Left lung (tissue), 14 donors: ENCODE measurements at places on chromosomes 5 and 9. TPM values are rescaled to one million over a fixed set of nuclear protein-coding genes. Genes with fewer than 3 reads are reported as not detected.

ZFAND5 gene
- polyA plus RNA-seq, result 168 TPM

ASS1 gene
- 30.7 TPM for polyA plus RNA-seq

PCSK1 gene
- polyA plus RNA-seq, result 0.26 TPM

TNFSF15 gene
- 9.0 TPM for polyA plus RNA-seq

ANKRD18B gene
- polyA plus RNA-seq, result 0.51 TPM

PDE6A gene
- 0.14 TPM for polyA plus RNA-seq

CCDC69 gene
- 10.6 TPM for polyA plus RNA-seq

ARID3C gene
- 0.15 TPM for polyA plus RNA-seq

LRRC19 gene
- 0.33 TPM for polyA plus RNA-seq

ZCCHC9 gene
- 43.1 TPM for polyA plus RNA-seq

AQP3 gene
- polyA plus RNA-seq, result 25.8 TPM

ARSI gene
- 27.8 TPM for polyA plus RNA-seq

SOWAHA gene
- polyA plus RNA-seq, result not detected

BSPRY gene
- polyA plus RNA-seq, result 7.8 TPM

C1QTNF3 gene
- 24.3 TPM for polyA plus RNA-seq

PTGES gene
- 5.4 TPM for polyA plus RNA-seq

PIP5KL1 gene
- 5.6 TPM for polyA plus RNA-seq

PCDHA9 gene
- polyA plus RNA-seq, result 0.03 TPM

GPR151 gene
- not detected for polyA plus RNA-seq

PCDHGA11 gene
- 3.3 TPM for polyA plus RNA-seq

LCN10 gene
- 0.18 TPM for polyA plus RNA-seq

IFNB1 gene
- not detected for polyA plus RNA-seq

SVEP1 gene
- 21.7 TPM for polyA plus RNA-seq
